ENCODE measurements at places on chromosomes 1 and 21. TPM values are rescaled to one million over a fixed set of nuclear protein-coding genes. Genes with fewer than 3 reads are reported as not detected.
A peak's percentile ranks its signal among the peaks of the same experiment; 100 is the strongest.

- DNase-seq: peak; percentile 53
These were observed 433.1 kb downstream of the CAMTA1 start for GRCh38 chr1:7218210-7218832.

DNA sequence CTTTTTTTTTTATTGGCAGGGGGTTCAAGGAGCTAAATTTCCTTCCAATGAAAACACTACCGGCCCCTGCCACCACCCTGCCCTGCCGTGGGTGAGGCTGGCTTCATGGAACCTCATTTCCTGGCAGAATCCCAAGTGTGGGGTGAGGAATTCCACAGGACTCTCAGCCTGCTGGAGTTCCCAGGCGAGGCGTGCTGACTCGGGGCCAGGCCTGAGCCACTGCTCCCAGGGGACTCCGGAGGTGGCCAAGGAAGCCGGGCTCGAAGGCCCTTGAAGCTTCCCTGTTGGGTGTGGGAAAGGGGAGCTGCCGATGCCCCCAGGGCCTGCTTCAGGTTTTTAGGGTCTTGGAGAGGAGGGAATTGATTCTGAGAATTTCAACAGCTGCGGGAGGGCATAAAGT lies 95.3 kb upstream of the ACTRT2 start:
- no peak for DNase-seq

DNA sequence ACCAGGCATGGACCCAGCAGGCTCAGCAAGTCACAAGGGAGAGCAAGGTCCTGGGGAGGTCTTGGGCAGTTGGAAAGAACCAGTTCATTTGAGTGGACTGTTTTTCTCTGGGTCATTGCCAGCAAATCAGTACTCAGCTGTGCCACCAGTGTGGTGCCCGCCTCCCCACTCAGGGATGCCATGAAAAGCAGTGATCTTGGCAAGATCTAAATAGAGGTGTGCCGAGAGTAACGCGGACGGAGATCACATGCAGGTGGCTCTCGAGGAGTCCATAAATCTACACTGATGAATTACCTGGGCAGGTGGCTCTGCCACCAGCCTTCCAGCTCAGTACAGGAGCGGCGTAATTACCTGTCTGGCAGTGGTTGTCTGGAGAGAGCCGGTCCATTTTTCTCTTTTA lies 642.2 kb downstream of the PTPRU start:
- no peak for DNase-seq

GRCh38 chr1:225689882-225690459 lies 37.0 kb upstream of the ENAH start:
- no peak for DNase-seq

- no peak for DNase-seq
These were observed 806 bp upstream of the AADACL4 start for GRCh38 chr1:12643079-12643478.

DNA sequence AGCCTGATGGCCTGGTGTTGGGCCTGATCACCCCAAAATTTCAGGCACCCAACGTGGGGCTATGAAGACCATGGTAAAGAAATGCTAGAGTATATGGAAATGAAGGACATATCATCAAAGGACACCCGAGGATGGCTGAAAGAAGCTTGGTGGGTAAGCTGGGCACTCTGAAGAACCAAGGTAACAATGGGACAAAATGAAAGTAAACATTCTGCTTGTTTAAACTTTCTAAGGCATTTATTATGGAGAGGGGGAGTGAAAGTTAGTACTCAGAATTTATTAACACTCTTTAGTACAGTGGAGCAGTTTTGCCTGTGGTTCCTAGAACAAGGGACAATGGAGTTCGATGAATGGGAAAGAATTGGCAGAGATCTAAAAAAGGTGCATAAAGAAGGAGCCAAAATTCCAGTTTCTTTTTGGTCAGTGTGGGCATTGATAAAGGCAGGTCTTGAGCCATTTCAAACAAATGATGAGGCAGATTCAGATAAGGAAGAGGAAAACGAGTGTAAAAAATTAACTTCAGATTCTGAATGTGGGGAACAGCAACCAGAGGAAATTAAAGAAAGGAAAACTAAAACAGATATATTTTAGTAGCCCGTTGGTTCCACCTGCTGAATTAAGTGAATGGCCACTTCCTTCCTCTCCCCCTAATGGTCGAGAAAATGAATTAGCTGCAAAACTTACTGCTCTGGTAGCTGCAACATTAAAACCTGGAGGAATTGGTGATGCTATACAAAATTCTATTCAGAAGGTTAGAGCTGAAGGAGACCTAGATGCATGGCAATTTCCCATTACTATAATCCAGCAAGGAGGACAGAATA lies 8.4 kb upstream of the PM20D1 start:
- DNase-seq: no peak

- no peak for DNase-seq
These were observed 37.3 kb downstream of the AHDC1 start for GRCh38 chr1:27566462-27567145.

- DNase-seq: no peak
These were observed 44.5 kb downstream of the HIVEP3 start for GRCh38 chr1:41874151-41874719.

- no peak for DNase-seq
These were observed 3.7 kb upstream of the ID3 start for GRCh38 chr1:23563003-23563402.

GRCh38 chr1:160863061-160863773 lies 530 bp upstream of the CD244 start:
- no peak for DNase-seq

DNA sequence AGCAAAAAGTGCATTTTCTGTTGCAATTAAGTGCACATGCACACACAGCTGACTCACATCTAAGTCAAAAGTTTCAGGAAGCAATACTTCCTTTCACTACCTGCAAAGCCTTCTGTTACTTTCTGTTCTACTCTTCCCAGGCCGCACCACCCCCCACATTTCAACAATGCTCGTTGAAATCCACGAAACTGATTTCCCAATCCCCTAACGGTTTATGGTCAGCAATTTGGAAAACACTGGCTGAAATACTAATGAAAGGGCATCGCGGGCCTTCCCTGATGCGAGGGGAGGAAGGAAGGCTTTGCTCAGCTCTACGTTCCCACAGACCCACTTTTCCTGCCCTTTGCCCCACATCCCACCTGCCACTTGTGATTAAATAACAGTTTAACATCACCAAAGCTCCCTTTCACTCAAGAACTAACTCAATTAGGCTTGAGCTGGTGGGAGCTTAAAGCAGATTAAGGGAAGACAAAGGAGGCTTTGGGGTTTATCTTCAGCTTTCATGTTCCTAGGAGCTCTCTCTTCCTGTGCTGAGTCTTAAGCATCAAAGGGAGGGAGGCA lies 243.2 kb upstream of the RAB4A start:
- no peak for DNase-seq

GRCh38 chr1:24027838-24028468 lies 47.8 kb upstream of the SRSF10 start:
- no peak for DNase-seq

The CHI3L1 gene
- total RNA-seq: 35.7 TPM

The TNFRSF18 gene
- total RNA-seq: 1.3 TPM

The SLFNL1 gene
- total RNA-seq: 1.2 TPM

The LRRC53 gene
- total RNA-seq: 1.0 TPM

Measured in dorsolateral prefrontal cortex (tissue), 122 donors.